ENCODE measurements at places on chromosomes 1 and 21.

GRCh38 chr1:93680076-93680419, 1.6 kb downstream of the BCAR3 start:
- no peak for DNase-seq

- no peak for DNase-seq
These were observed 44.0 kb downstream of the MAGI3 start for GRCh38 chr1:113434081-113434873.

- DNase-seq, result no peak
These were observed 85.3 kb downstream of the CAMTA1 start for GRCh38 chr1:6870571-6870970.

GRCh38 chr1:15719381-15720120, 16.5 kb upstream of the SLC25A34 start:
- DNase-seq, result no peak

GRCh38 chr1:96973605-96974004, 252.0 kb downstream of the PTBP2 start:
- no peak for DNase-seq

DNA sequence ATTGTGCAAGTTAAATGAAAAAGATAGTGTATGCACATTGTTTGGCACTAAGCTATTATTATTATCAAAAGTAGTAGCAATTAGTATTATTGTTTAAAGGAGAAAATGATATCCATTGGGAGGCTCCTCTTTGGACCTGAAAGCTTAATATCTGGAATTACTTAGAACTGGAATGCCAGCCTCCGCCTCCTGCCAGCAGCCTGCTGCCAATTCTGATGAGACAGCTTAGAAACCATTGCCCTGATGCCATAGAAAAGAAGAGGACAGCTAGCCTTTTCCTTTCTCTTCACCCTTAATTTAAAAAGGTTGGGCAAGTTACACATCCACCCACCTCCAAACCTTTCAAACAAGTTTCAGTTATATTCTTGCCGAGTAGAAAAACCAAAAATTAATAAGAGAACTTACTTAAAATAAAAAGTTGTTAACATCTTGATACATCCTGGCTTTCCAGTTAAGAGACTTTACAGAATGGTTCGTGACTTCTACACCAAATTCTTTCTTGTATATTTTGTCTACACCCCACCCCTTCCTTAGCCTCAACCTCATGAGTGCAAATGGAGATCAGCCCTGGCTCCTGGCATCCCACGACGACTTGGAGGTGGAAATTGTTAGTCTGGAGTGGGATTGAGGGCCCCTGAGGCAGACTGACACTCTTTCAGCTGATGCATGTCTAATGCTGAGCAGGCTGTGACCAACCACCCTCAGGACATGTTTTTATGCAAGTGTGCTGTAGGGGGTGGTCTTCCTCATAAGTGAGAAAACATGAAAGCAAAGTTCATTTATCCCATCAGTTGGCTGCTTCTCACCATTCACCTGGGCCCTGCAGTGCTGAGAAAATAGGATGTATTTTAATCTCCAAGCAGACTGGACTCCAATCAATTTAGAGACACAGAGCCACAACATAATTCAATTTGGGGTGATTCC, 120.6 kb downstream of the KCNJ15 start:
- peak; percentile 30 for DNase-seq

DNA sequence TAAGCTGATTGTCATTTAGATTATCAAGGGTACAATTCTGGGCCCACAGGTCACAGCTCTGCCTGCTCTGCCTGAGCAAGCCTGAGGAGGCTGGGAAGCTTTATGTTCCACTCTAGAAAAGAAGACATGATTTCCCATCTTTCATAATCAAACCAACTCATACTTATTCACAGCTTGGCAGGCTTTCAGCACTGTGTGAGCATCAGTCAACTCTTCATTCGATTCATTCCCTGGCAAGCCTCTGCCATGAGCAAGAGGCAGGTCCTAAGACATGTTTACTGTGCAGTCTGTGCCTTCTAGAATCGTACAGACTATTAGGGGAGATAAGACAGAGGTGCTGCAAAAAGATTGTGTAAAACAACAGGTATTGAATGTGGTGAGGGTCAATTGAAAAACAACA, 24.5 kb upstream of the KIRREL1 start:
- no peak for DNase-seq

DNA sequence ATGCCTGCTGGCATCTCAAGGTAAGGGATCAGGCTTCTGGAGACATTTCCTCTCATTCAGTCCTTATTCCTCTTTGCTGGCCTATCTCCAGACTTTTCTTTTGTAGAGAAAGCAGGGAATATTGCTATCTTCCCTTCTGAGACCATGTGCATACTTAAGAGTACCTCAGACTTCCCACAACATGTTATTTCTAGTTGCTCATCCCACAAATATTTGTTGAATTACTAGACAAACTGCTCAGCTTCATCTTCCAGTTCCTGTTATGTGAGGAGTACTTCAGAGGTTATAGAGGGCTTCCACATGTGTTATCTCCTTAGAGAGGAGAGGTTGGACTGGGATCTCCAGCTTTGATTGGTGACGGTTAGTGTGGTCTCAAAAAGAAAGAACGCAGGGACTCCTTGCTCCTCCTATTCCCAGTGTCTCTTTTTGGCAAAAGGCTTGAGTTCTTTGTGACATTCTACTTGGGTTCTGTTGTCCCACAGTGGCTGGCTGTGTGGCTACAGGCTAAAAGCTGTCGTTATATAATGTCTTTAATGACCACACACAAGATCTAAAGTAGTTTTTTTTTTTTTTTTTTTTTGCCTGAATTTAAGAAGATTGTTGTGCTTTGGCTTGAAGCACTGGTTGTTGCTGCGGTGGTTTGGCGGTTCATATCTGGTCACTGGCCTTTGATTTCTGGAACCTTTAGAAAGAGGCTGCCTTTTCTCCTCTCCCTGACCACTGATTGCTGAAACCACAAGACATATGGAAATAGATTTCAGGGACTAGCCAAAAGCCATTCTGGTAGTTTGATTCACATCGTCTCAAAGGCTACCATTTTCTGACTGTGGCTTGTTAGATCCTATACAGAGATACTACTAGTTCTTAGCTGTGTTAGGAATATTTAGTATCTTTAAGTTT, 78.7 kb downstream of the FGGY start:
- no peak for DNase-seq

- DNase-seq, result no peak
These were observed 22.0 kb downstream of the TNFRSF1B start for GRCh38 chr1:12188657-12189327.

DNA sequence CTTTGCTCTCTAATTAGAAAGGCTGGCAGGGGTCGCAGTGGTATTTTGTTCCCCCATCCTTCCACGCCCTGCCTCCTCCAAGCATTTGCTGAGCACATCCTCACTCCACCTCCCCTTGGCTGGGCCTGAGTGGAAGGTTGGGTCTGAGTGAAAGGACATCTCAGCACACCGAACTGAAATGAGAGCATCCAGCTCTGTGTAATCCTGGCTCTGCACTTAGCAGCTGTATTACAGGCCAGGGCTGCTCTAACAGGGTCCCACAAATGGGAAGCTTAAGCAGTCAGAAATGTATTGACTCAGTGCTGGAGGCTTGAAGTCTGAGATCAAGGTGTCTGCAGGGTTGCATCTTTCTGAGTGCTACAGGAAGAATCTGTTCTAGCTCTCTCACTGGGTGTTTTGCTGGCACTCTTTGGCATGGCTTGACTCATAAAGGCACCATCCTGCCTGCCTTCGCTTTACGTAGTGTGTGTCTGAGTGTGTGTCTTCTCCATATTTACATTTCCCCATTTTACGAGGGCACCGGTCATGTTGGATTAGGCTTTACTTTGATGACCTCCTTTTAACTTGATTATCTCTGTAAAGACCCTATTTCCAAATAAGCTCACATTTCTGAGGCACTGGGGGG, 48.5 kb upstream of the IGSF21 start:
- no peak for DNase-seq

DNA sequence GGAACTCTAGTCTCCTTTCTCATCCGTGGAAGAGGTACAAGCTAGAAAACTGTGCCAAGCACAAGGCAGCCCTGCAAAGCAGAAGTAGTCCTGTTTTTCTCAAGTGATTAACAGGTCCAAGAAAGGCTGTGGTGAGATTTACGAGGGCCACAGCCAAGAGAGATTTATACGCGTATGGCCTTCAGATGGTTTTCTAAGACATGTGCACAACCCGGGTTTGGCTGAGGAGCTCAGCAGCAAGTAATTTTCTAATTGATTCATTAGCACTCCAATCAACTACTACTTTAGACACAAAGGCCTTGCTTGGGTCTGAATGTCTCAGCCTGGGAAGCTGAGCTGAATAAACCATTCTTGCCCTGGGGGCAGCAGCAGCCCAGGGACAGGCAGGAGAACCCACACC, 55.8 kb downstream of the SSBP3 start:
- no peak for DNase-seq

DNA sequence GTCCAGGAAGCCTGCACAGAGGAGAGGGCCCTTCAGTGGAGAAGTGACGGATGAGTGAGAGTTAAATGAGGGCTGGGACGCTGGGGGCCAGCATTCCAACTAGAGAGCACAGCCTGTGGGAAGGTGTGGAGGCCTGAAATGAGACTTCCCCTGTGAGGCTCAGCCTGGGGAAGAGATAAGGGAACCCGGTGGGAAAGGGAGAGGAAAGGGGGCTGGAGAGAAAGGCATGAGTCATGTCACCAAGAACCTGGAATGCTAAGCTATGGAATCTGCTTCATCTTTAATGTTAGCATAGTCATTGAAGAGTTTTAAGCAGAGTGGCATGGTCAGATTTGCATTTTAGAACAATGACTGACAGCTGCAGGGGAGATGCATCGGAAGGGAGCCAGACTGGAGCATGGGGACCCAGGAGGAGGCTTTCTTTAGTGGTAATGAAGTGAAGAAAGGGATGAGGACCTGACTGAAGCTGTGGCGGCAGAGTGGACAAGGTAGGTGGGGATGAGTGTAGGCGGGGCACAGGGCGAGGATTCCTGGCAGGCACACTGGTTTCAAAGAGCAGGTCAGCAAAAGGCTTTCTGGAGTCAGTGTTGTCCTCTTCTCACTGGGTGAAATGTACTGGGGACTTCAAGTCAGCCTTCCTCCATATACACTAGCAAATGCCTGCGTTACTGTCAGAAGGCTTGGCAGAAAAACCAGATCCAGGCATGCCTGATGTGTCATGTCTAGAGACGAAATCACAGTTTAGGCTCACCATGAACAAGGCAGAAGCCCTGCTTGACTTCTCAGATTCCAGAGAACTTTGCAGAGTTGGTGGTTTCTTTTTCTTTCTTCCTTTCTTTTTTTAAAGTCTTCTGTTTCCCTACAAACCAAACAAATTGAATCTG, 8.0 kb downstream of the RGL1 start:
- no peak for DNase-seq

GRCh38 chr1:164648636-164649035, 89.7 kb downstream of the PBX1 start:
- DNase-seq, result peak; percentile 41

DNA sequence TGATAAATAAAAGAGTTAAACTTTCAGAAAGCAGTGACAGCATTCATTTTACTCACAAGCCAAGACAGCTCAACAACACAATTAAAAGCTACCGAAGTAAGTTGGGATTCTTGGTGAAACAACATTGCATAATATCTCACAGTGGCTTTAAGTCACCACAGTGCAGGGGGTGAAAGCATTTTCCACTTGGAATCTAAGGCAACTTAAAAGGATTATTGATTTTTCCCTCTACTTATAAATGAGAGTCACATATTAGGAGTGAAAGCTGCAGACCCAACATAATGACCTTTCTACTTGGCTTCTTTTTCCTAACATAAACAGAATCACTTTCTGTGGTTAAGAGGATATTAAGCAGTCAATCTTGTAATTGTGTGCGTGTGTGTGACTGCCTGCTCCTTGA, 536.6 kb upstream of the CXADR start:
- DNase-seq, result no peak

GRCh38 chr1:212727386-212728181, 27.9 kb upstream of the BATF3 start:
- DNase-seq, result no peak

DNA sequence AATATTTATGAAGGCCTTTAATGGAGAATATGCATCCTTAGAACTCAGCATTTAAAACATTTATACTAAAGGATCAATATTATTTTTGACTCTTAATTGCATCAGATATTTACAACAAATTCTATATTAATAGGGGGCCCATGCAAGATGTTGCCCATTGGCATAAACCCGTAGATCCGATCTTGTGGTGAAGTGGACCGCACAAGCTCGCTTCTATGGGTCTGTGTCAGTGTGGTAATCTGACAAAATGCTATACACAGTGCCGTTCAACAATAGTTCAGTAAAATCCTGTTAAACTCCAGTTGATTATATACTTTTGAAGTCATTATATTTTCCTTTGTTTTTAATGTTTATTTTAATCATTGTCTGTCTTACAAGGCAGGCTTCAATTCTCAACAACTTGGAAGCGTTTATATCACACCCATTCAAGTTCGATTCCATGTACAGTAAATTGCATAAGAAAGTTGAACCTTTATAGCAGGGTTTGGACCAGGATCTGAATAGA, 809.2 kb downstream of the USP25 start:
- no peak for DNase-seq

GRCh38 chr1:183023601-183024316, 539 bp downstream of the LAMC1 start:
- DNase-seq, result peak; percentile 81

DNA sequence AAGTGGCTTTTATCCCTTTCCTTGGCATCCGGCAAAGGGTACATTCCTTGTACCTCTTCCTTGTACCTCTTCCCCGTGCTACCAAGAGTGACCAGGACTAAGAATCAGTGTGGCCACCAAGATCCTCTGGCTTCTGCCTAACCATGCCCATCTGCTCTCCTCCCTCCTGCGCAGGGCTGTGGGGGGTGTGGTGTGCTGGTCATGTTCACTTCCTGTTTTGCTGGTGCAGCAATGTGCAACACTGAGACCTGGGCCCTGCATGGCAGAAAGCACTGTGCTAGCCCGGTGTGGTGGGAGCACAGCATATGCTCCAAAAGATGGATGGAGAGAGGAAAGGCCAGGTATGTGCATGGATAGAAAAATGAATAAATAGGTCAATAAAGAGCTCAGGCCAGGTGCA, 33.3 kb upstream of the TENT5C start:
- DNase-seq, result no peak

- DNase-seq, result no peak
These were observed 127.6 kb downstream of the ZP4 start for GRCh38 chr1:237763137-237763536.

DNA sequence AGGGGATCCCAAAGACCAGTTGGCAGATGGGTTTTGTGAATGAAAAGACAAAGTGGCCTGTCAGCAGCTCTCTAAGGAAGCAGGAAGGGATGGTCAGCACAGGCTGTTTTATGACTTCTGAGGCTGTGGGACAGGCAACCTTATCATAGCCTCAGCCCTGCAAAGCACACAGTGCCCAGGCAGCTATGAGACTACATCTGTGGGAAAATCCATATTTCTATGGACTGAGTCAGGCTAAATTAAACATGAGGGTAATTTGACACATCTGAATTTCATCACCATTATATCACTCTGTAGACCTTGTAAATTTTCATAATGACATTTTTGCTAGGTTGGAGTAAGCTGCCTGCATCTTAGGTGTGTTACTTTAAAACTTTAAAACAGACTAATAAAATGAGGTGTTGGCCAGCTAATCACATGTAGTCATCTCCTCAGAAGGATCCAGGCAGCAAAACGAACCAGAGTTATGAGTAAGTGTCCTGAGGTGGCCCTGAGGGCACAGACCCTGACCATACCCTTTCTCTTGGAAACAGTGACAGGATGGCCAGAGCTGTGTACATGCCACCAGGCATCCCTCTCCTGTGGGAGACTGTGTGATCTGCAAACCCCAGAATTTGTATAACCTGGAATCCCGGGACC, 14.6 kb downstream of the NGF start:
- DNase-seq, result no peak

- no peak for DNase-seq
These were observed 82.1 kb downstream of the OLFM3 start for GRCh38 chr1:101914473-101915242.
